Spinal cord (tissue), 10 donors: ENCODE measurements at places on chromosomes 7 and 10.
A peak's percentile ranks its signal among the peaks of the same experiment; 100 is the strongest.

DNA sequence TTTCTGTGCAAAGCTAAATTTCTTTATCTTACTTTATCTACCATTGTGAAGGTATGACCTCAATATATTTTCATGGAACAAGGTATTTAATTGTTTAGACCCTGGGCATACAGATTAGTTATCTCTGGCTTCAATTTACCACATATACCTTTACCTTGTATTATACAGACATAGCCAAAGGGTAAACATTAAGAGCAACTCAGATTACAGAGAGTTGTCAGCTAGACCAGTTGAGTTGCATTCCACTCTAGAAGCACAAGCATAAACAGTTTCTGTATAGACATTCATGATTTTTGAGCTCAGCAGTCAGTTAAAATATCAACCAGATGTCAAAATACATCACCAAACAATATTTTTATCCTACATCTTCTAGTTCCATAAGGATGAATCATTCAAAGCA lies 857.3 kb upstream of the ZWINT start:
- DNase-seq: no peak

DNA sequence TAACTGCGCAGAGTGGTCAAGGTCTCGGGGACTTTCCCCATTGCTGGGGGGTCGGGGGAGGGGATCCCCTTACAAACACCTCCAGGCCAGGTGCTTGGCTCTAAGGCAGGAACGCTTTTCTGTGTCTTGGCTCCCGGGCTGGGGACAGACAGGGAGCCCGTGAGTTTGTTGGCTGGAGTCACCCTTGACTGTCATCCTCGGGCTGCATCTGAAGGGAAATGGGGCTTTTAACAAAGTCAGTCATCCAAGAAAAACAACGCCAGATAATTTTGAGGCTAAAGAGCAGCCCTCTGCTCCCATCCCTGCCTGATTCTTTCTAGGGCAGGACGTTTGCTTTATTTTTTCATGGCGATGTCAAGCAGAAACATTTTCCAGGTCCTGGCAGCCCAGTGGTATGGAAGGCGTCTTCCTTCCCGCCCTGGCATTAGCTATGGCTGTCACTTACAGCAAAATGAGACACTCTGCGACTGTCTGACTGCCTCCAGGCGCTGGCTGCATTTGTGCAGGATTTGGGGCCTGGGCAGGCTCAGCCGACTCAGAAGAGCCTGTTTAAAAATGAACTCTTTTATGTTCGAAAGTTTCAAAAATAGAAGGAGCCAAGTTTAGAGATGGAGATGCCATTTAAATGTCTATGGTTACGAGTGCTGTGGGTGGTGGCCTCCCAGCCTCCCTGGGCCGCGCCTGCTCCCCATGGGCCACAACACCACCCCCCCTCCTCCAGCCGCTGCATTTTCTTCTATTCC lies 54.7 kb upstream of the TNS3 start:
- peak; percentile 45 for DNase-seq

DNA sequence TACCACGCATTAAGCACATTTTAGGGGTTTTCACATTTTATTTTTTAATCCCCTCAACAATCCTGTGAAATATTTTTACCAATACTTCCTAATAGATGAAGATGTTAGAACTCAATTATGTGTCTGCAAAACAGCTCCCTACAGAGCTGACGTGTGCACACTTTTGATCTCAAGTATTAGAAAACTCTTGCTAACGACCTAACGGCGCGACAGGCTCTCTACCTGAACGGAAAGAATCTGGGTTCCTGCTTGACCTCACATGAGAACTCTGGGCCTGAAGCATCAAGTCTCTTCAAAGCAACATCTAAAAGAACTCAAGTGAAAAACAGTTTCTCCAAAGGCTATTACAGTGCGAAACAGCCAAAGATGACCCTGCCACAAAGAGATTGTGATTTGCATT lies 113.9 kb downstream of the DOCK4 start:
- DNase-seq: no peak

- DNase-seq: peak; percentile 82
Measured at GRCh38 chr7:44477063-44477830, 13.2 kb downstream of the NUDCD3 start.

DNA sequence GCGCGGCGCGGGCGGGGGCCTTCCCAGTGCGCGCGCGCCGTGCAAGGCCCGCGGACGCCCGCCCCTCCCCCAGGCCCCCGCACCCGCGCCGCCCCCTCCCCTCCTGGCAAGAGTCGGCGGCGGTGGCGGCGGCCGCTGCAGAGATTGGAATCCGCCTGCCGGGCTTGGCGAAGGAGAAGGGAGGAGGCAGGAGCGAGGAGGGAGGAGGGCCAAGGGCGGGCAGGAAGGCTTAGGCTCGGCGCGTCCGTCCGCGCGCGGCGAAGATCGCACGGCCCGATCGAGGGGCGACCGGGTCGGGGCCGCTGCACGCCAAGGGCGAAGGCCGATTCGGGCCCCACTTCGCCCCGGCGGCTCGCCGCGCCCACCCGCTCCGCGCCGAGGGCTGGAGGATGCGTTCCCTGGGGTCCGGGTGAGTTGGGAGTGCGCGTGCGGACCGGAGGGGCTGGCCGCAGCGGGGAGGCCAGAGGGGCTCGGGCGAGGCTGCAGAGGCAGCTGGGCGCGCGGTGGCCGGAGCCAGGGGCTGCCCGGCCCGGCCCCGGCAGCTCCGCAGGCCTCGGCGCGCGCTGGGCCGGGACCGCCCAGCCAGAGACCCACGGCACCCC lies at the start of gene BMPR1A:
TSS of gene BMPR1A (plus strand) at position 109 of the 602 bp plus-strand sequence. CDS start 119,400 bp downstream, outside the sequence.
- no peak for DNase-seq

- DNase-seq: no peak
Measured at GRCh38 chr10:6912424-6912823, 332.3 kb upstream of the PRKCQ start.
